ENCODE measurements at places on chromosomes 16 and 17. TPM values are rescaled to one million over a fixed set of nuclear protein-coding genes. Genes with fewer than 3 reads are reported as not detected.

- no peak for DNase-seq
Measured at GRCh38 chr16:89066721-89067120, 26.9 kb upstream of the ACSF3 start.

The UBALD1 gene
- total RNA-seq = 6.4 TPM

The SLC12A3 gene
- not detected for total RNA-seq

The TBC1D3 gene
- not detected for total RNA-seq

The SLC38A8 gene
- not detected for total RNA-seq

GRCh38 chr17:61621317-61621716 is 30.3 kb upstream of the NACA2 start:
- no peak for DNase-seq

- no peak for DNase-seq
Measured at GRCh38 chr16:5072334-5073278, 963 bp downstream of the ALG1 start.

The AP1G1 gene
- 174 TPM for total RNA-seq

The WFDC1 gene
- total RNA-seq = not detected

The SLC35G6 gene
- not detected for total RNA-seq

DNA sequence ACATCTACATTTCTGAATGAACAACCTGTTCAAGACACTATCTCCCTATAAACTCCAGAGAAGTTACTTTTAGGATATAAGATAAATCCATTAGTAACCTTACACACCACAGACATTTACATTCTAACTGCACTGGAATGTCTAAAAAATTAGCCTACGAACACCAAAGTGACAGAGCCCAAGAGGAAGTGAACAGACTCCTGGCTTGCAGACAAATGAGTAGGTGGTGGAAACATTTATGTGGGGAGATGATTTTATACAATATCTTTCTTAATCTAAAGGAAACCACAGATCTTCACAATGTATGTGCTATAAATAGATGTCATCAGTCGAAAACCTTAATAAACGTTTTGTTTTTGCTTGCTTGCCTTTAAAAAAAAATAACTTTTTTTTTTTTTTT is 18.8 kb downstream of the ZNF652 start:
- DNase-seq = peak; percentile 27

- no peak for DNase-seq
Measured at GRCh38 chr16:72500545-72500944, 328.6 kb upstream of the PMFBP1 start.

DNA sequence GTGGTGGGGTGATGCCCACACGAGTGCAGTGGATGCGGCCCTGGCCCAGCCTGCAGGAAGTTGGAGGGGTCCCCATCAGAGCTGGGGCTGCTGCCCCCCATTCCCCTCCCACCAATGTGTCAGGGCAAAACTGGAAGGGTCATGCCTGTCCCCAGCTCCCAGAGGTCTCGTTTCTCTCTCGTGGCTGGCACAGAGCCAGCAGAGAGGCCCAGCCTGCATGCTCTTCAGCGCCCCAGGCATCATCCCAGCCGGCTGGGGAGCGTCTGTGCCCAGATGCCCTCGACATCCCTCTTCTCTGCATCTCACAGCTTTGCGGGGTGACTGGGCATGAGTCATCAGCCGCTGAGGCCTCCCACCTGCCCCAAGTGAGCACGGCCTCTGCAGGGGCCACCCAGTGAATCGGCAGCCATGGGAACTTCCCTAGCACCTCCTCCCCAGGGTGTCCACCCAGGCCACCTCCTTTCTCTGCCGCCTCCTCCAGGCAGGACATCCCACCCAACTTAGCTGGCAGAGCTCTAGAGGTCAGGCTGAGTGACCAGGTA is 9.8 kb upstream of the CSNK1D start:
- DNase-seq = no peak

- DNase-seq = no peak
Measured at GRCh38 chr16:19861811-19862327, 22.8 kb downstream of the GPRC5B start.

- no peak for DNase-seq
Measured at GRCh38 chr17:34626121-34626681, 46.8 kb downstream of the TMEM132E start.

The TMC7 gene
- total RNA-seq = 9.8 TPM

- DNase-seq = no peak
Measured at GRCh38 chr17:47363171-47363570, 39.4 kb downstream of the EFCAB13 start.

The ABCA6 gene
- 25.9 TPM for total RNA-seq

The FBXW10B gene
- not detected for total RNA-seq

The CCL3 gene
- total RNA-seq = 7.2 TPM

The KCNG4 gene
- not detected for total RNA-seq

GRCh38 chr17:50570528-50570927 is 10.0 kb downstream of the CACNA1G start:
- no peak for DNase-seq

- DNase-seq = no peak
Measured at GRCh38 chr16:48559462-48560211, 50.3 kb downstream of the N4BP1 start.

- no peak for DNase-seq
Measured at GRCh38 chr17:43860077-43860725, 13.2 kb downstream of the CD300LG start.
